ENCODE measurements at places on chromosomes 12 and 14. TPM values are rescaled to one million over a fixed set of nuclear protein-coding genes. Genes with fewer than 3 reads are reported as not detected.

- H3K27ac ChIP-seq = no peak overlapping the region
- no peak for DNase-seq
- no peaks in the 10 kb centered on the region for H3K36me3 ChIP-seq
- H3K4me3 ChIP-seq = no peak overlapping the region
- no peaks in the 10 kb centered on the region for H3K27me3 ChIP-seq
- no peaks in the 10 kb centered on the region for H3K4me1 ChIP-seq
These were observed 326.1 kb downstream of the TMEM121 start for GRCh38 chr14:105852378-105853088.

DNA sequence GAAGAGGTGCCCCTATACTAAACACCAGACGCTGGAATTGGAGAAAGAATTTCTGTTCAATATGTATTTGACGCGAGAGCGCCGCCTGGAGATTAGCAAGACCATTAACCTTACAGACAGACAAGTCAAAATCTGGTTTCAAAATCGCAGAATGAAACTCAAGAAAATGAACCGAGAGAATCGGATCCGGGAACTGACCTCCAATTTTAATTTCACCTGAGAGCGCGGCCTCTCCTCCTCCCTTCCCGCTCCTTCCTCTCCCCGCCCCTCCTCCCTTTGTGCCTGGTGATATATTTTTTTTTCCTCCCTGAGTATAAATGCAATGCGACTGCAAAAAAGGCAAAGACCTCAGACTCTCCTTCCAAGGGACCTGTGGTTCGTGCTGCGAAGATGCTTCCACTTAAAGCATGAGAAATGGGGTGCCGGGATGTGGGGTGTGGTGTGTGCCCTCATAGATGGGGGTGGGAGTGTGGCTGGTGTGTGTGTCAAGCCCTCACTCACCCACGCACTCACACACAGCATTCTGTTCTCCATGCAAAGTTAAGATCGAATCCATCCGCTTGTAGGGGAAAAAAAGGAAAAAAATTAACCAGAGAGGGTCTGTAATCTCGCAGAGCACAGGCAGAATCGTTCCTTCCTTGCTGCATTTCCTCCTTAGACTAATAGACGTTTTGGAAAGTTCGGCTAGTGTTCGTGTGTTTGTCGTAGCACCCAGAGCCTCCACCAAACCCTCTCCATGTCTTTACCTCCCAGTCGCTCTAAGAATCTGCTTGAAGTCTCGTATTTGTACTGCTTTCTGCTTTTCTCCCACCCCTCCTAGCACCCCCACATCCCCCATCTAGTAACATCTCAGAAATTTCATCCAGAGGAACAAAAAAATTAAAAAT, 4.5 kb downstream of the HOXC10 start:
- peaks cover 100% of the 10 kb centered on the region for H3K27me3 ChIP-seq
- DNase-seq = peak; percentile 71
- no peak overlapping the region for H3K4me3 ChIP-seq
- H3K27ac ChIP-seq = no peak overlapping the region
- no peaks in the 10 kb centered on the region for H3K4me1 ChIP-seq
- H3K36me3 ChIP-seq = no peaks in the 10 kb centered on the region

DNA sequence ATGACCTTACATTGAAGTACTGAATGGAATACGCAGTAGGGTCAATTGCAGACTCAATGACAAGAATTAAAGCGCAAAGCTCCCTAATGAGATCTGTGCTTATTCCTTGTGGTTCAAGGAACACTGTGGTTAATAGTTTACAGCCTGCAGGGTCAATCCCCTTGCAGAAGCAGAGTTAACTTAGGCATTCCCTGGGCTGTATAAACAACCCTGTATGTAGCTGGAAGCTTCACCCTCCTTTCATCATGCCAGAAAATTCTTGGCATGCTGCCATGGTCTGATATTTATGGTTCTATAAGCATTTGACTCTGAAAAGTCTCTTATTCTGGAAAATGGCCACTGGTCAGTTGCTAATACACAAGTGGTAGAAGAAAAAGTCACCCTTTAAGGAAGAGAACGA, 227.7 kb downstream of the NOVA1 start:
- H3K27me3 ChIP-seq = no peaks in the 10 kb centered on the region
- peak; percentile 5 for DNase-seq
- H3K36me3 ChIP-seq = no peaks in the 10 kb centered on the region
- no peak overlapping the region for H3K27ac ChIP-seq
- no peak overlapping the region for H3K4me3 ChIP-seq

MIPOL1 gene
- total RNA-seq = 13.8 TPM

SLIRP gene
- total RNA-seq = 372 TPM

VRK1 gene
- total RNA-seq = 89.5 TPM

VRTN gene
- total RNA-seq = 18.6 TPM

Data from neural progenitor cell (in vitro differentiated cells).